ENCODE measurements at places on chromosomes 1 and 21. TPM values are rescaled to one million over a fixed set of nuclear protein-coding genes. Genes with fewer than 3 reads are reported as not detected.
A peak's percentile ranks its signal among the peaks of the same experiment; 100 is the strongest.

The CLDN8 gene
- not detected for total RNA-seq

The RIMKLA gene
- 0.12 TPM for total RNA-seq

The SPRR4 gene
- total RNA-seq: not detected

The C4BPA gene
- not detected for total RNA-seq

The VASH2 gene
- total RNA-seq: 10.0 TPM

The NECTIN4 gene
- 1.6 TPM for total RNA-seq

- H3K27ac ChIP-seq: no peak overlapping the region
- peaks cover 6% of the 10 kb centered on the region for H3K4me1 ChIP-seq
- H3K27me3 ChIP-seq: no peaks in the 10 kb centered on the region
- H3K36me3 ChIP-seq: no peaks in the 10 kb centered on the region
- no peak overlapping the region for H3K4me3 ChIP-seq
Measured at GRCh38 chr1:212652609-212653008, 44.0 kb downstream of the ATF3 start.

- no peaks in the 10 kb centered on the region for H3K27me3 ChIP-seq
- DNase-seq: no peak
- no peaks in the 10 kb centered on the region for H3K36me3 ChIP-seq
- H3K4me1 ChIP-seq: peaks cover 4% of the 10 kb centered on the region
- H3K27ac ChIP-seq: no peak overlapping the region
Measured at GRCh38 chr1:241829468-241829867, 18.5 kb upstream of the EXO1 start.

- H3K27me3 ChIP-seq: no peaks in the 10 kb centered on the region
- no peak overlapping the region for H3K4me3 ChIP-seq
- H3K36me3 ChIP-seq: no peaks in the 10 kb centered on the region
- no peak overlapping the region for H3K27ac ChIP-seq
- no peaks in the 10 kb centered on the region for H3K4me1 ChIP-seq
- DNase-seq: no peak
Measured at GRCh38 chr1:4647391-4647790, 7.0 kb upstream of the AJAP1 start.

- H3K36me3 ChIP-seq: no peaks in the 10 kb centered on the region
- H3K4me3 ChIP-seq: peak overlapping the region; percentile 79
- peak; percentile 43 for DNase-seq
- peak overlapping the region; percentile 69 for H3K27ac ChIP-seq
Measured at GRCh38 chr1:214280386-214281020, 456 bp upstream of the SMYD2 start.

DNA sequence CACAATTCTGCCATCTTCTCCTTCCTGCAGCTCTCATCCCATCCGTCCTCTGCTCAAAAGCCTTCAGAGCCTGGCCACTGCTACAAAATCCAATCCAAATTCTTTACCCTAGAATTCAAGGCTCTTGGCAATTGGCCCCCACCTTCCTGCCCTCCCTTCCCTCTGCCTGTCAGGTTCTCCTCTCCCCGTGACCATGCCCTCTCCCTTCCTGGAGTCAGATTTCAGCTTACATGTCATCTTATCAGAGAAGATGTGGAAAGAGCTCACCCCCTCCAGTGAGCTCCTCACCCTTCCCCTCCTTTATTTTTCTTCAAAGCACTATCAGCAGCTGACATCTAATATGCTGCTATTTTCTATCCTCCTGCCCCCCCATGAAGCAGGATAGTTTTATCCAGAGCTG, 86.9 kb downstream of the GRIK3 start:
- no peaks in the 10 kb centered on the region for H3K27me3 ChIP-seq
- H3K36me3 ChIP-seq: no peaks in the 10 kb centered on the region
- H3K4me1 ChIP-seq: no peaks in the 10 kb centered on the region
- DNase-seq: no peak
- H3K4me3 ChIP-seq: no peak overlapping the region

DNA sequence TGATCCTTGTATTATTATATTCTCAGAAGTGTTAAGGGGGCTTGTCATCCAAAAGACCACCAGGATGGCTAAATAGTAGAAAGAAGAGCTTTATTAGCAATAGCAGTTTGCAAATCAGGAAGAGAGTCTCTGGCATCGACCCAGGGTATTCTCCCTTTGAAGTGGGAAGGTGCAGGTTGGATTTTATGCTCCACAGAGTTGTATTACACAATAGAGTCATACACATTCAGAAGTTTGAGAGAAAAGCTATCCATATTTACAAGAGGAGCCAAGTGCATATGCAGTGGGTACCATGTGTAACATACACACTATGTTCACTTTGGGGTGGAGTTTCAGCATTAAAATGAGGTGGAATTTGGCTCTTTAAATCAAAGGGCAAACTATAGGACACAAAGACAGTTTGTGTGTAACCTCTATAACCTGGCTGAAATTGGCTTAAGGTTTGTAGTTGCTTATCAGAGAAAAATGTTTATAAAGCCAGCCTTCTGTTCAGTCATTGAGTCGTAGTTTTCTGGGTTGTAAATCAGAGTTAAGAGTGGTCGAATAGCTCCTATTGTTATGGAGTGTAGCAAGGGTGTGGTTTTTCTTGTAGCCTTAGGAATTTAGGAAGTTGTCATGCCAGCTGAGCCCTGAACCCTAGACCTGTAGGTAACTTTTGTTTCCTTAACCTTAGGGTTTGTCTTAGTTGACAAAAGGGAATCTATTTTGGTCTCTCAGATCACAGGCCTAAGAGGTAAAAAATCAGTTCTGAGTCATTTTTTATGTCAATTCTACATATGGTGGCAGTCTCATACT, 125.3 kb downstream of the DNM3 start:
- DNase-seq: no peak
- H3K27ac ChIP-seq: no peak overlapping the region
- H3K4me1 ChIP-seq: peaks cover 11% of the 10 kb centered on the region
- no peaks in the 10 kb centered on the region for H3K36me3 ChIP-seq
- no peaks in the 10 kb centered on the region for H3K27me3 ChIP-seq

DNA sequence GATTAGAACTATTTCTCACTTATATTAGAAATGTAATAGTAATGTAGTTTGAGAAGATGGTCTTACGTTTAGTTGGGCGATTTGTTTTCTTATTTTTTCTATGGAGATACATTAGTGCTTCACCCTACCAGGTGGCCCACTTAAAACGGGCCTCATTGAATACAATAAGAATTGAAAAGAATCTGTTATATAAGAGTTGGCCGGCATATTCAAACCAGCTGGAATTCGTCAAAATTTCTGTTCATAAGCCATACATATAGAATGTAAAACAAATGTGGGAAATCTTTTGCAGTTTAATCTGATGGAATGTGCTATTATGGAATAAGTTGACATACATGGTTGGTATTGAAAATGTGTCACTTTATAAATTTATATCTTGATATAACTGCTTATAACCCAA, 96.4 kb upstream of the C1orf105 start:
- no peak overlapping the region for H3K4me3 ChIP-seq
- DNase-seq: no peak
- no peaks in the 10 kb centered on the region for H3K27me3 ChIP-seq
- H3K36me3 ChIP-seq: no peaks in the 10 kb centered on the region

- H3K27ac ChIP-seq: no peak overlapping the region
- H3K4me1 ChIP-seq: no peaks in the 10 kb centered on the region
- no peak for DNase-seq
- H3K36me3 ChIP-seq: no peaks in the 10 kb centered on the region
- H3K4me3 ChIP-seq: no peak overlapping the region
Measured at GRCh38 chr1:237239248-237239647, 197.3 kb downstream of the RYR2 start.

DNA sequence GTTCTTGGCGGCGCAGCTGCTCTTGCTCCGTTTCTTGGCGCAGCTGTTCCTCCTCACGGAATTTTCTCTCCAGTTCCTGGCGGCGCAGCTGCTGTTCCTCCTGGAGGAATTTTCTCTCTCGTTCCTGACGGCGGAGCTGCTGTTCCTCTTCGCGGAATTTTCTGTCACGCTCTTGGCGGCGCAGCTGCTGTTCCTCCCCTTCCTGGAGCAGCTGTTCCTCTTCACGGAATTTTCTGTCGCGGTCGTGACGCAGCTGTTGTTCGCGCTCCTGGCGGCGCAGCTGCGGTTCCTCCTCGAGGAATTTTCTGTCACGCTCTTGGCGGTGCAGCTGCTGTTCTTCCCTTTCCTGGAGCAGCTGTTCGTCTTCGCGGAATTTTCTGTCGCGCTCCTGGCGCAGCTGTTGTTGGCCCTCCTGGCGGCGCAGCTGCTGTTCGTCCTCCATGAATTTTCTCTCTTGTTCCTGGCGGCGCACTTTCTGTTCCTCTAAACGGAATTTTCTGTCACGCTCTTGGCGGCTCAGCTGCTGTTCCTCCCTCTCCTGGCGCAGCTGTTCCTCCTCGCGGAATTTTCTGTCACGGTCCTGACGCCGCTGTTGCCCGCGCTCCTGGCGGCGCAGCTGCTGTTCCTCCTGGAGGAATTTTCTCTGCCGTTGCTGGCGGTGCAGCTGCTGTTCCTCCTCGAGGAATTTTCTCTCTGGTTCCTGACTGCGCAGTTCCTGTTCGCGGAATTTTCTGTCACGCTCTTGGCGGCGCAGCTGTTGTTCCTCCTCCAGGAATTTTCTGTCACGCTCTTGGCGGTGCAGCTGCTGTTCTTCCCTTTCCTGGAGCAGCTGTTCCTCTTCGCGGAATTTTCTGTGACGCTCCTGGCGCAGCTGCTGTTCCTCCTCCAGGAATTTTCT, 7.0 kb downstream of the TCHH start:
- peak; percentile 48 for DNase-seq
- peaks cover 22% of the 10 kb centered on the region for H3K4me1 ChIP-seq
- peak overlapping the region; percentile 27 for H3K4me3 ChIP-seq
- H3K27ac ChIP-seq: no peak overlapping the region

GRCh38 chr1:67614511-67614934, 70.5 kb upstream of the GADD45A start:
- no peak overlapping the region for H3K27ac ChIP-seq
- H3K4me3 ChIP-seq: no peak overlapping the region
- H3K36me3 ChIP-seq: no peaks in the 10 kb centered on the region
- H3K4me1 ChIP-seq: peaks cover 14% of the 10 kb centered on the region

DNA sequence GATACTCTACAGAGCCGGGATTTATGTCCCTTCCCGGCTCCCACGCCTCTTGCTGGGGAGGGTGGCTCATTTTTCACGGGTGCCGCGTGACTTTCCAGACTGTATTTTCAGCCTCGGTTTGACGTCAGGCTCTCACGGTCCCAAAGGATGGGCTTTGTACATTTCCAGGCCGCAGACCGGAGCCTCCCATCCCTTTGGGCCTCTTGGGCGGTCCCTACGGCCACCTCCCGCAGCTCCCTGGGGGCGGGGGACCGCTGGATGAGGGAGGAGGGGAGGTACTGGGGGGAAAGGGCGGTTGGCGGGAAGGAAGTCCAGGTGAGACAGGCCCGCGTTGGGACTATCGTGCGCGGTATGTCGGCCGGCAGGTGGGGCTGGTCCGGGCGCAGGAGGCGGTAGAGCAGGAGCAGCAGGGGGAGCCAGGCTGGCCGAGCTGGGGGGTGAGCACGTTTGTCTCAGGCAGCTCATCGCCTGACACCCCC, 17.9 kb downstream of the UBL4B start:
- H3K4me1 ChIP-seq: no peaks in the 10 kb centered on the region
- peaks cover 29% of the 10 kb centered on the region for H3K27me3 ChIP-seq
- H3K4me3 ChIP-seq: no peak overlapping the region
- no peaks in the 10 kb centered on the region for H3K36me3 ChIP-seq
- H3K27ac ChIP-seq: no peak overlapping the region
- DNase-seq: no peak

- no peaks in the 10 kb centered on the region for H3K4me1 ChIP-seq
- H3K4me3 ChIP-seq: no peak overlapping the region
- H3K27me3 ChIP-seq: no peaks in the 10 kb centered on the region
- DNase-seq: no peak
Measured at GRCh38 chr1:54105736-54106269, 47.0 kb downstream of the CDCP2 start.

GRCh38 chr1:183214021-183214970, 28.2 kb downstream of the LAMC2 start:
- H3K4me1 ChIP-seq: peaks cover 5% of the 10 kb centered on the region
- no peaks in the 10 kb centered on the region for H3K36me3 ChIP-seq
- no peak overlapping the region for H3K27ac ChIP-seq

DNA sequence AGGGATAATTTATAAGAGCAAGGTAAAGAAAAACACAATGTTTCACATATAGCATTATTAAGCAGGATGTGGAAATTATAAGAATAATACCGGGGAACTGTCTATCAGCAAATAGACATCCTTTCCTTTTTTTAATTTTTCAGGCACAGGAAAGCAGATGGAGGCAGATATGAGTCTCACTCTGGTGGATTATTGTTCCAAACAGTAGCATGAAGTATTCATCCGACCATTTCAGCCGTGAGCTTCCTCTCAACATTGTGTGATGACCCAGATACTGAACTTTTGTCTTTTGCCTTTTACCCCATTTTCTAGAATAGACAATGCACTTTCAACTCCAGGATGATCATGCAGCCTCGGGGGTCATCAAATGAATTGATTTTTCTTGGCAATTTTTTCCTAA, 599.8 kb downstream of the ADGRL2 start:
- no peak overlapping the region for H3K4me3 ChIP-seq
- H3K36me3 ChIP-seq: no peaks in the 10 kb centered on the region
- no peaks in the 10 kb centered on the region for H3K4me1 ChIP-seq
- H3K27ac ChIP-seq: no peak overlapping the region
- DNase-seq: no peak

Data from astrocyte (in vitro differentiated cells and primary cell).